T-cell (primary cell): ENCODE measurements at places on chromosomes 6 and 20. TPM values are rescaled to one million over a fixed set of nuclear protein-coding genes. Genes with fewer than 3 reads are reported as not detected.

DNA sequence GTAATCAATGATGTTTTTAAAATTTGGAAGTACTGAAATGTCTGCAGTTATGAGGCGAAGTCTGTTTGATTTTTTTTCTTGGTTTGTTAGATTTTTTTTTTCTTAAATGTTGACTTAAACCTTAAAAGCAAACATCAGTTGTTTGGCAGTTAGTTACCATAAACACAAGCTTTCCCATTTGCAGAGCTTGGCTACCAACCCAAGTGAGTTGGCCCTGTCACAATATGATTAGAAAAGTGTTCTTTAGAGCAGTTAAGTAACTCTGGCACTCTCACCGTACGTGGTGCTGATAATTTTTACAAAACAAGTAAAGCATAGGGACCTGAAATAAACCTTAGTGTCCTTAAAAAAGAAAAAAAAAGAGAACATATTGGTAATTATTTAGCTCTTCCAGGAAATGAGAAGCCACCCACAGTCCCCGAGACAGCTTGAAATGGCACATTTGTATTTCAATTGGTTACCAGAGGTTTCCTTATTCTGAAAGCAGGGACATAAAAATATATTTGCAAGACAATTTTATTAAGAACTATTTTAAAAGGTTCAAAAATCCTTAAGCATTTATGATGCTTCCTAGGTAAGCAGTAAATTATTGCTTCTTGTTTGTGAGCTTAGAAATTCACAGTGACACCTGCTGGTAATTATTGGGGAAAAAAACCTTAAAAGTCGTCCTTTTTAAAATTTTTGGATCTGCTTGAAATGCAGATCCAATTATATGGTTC lies 3.9 kb downstream of the HEY2 start:
- no peak for DNase-seq

DNA sequence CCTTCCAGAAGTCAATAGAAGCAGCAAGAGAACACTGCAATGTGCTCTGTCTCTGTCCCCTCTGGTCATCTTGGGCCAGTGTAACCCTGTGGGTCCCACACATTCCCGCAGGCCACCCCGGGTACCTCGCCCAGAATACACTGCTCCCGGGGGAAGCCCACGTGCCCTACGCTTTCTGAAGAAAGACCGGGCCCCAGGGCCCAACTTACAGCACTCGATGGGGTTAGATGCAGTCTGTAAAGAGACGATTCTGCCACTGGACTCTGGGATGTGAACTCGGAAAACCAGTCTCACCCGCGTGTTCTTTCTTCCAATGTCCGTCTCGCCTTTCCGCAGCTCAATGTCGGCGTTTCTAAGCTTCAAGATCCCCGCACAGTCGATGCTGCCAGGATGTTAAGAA lies 68.7 kb downstream of the NFATC2 start:
- no peak for DNase-seq

The BPIFA1 gene
- not detected for total RNA-seq

DNA sequence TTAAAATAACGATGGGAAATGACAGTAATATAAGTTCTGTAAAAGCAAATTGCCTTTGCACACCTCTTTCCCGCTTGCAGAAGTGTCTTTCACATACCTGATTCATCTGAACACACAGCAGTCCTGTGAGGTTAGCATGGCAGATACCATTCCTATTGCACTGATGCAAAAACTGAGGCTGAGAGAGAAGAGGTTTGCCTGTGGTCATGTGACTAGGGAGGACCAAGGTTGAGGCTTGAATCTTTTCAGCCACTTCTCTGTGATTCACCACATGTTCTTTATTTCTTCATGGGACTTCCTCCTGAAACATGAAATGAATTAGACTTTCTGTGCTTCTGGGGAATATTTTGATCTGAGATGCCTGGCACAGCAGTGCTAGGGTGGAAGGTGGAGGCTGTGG lies 92.9 kb downstream of the VEGFA start:
- DNase-seq: no peak

DNA sequence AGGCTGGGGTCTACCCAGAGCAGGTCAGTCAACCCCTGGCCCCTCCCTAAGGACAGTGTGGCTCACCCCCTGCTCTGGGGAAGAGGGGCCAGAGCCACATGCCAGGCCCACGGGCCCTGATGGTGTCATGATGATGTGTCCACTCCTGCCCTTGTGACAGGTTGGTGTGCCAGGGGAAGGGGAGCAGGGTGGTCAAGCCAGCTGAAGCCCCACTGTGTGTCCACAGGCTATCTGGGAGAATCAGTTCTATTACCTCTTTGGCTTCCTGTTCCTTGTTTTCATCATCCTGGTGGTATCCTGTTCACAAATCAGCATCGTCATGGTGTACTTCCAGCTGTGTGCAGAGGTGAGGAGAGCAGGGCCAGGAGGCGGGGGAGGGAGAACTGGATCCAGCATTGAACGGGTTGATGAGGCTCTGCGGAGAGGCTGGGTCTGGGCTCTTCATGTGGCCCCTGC lies 47.7 kb downstream of the PLAGL2 start:
- DNase-seq: no peak

GRCh38 chr6:7136859-7137334 lies 29.1 kb downstream of the RREB1 start:
- DNase-seq: no peak

GRCh38 chr6:170134031-170134470 lies 156.8 kb downstream of the DLL1 start:
- no peak for DNase-seq
